NCI-H1436 (cell line): ENCODE measurements at places on chromosomes 12 and 14.

GRCh38 chr12:98719515-98720504 is 74.7 kb downstream of the APAF1 start:
- DNase-seq = no peak

- DNase-seq = peak; percentile 96
Measured at GRCh38 chr12:120361506-120362208, 7.3 kb downstream of the MSI1 start.

DNA sequence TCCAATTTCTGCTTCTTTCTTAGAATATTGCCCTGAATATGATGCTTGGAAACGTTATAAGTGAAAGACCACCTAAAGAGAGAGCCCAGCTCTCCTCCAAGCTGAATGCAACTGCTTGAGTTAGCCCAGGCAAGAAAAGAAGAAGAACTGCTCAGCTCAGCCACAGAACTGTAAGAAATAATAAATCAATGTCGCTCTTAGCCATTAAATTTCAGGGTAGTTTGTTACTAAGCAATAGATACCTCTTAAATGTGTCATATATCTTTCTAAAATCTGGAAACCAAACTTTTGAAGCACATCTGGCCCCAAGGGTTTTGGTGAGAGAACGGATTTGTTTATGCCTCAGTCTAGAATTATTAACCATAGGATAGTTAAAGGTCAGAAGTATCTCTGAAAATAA is 50.4 kb downstream of the SLC6A15 start:
- DNase-seq = no peak

- no peak for DNase-seq
Measured at GRCh38 chr12:116443821-116444589, 115.2 kb upstream of the MAP1LC3B2 start.

DNA sequence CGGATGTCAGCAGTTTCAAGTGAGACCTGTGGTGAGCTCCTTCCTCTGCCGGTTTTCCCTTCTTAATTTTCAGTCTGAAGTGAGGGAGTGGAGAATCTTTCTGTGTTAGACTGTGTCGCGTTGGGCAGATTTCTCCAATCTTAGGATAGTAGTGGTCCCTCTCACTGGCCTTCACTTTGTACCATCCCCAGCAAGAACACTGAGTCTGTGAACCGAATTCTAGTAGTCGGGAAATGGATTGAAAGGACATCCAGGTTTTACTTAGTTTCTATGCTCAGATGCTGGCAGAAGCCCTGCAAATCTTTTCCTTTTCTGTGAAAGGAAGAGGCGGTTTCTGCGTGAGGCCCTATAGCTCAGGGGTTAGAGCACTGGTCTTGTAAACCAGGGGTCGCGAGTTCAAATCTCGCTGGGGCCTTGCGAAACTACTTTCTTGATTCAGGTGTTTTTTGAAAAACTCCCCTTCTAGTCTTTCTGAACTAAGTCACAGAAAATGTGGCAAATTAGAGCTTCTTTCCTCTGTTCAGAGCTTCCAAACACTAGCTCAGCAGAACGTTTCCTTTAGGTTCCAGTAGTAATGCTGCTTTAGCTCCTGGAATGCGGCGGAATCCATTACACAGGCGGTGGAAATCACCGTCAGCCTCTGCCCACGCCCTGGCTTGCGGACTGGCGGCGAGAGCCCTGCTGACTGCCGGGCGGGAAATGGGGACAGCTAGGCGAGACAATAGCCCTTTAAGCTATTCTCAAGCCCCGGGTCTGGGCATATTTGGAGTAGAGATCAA is 2.8 kb upstream of the RNASE4 start:
- peak; percentile 27 for DNase-seq

DNA sequence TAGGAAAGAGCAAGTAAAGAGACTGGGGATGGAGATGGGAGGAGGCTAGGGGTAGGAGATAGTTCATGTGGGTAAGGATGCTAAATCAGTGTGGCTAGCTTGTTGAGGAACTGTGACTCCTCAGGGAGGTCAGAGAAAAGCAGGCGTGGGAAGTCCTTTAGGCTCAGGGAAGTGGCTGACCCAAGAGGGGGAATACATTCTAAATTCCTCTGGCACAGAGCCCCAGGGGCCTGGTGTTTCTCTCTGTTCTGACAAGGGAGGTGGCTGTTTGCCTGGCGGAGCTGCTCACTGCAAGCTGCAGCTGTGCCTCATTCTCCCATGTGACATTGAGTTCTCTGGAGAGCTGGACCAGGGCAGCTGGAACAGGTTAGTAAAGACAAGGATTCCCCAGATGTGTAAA is 152.2 kb upstream of the SLC38A2 start:
- DNase-seq = no peak

DNA sequence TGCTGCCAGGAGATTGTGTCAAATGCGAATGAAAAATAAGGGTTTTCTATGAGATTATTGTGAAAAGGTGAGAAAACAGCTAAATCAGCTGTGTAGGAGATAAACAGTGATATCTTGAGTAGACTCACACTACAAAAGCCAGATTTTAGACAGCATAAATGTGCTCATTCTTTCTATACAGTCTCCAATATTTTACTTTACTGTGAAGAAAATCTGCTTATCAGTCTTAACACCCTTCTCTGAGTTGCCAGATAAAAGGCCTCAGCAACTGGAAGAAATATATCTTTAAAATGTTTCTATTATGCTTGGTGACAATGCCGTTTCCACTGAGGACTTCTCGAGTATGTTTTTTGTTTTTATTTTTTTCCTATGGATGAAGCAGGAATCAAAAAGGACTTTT is 47.0 kb upstream of the PTCSC3 start:
- no peak for DNase-seq

DNA sequence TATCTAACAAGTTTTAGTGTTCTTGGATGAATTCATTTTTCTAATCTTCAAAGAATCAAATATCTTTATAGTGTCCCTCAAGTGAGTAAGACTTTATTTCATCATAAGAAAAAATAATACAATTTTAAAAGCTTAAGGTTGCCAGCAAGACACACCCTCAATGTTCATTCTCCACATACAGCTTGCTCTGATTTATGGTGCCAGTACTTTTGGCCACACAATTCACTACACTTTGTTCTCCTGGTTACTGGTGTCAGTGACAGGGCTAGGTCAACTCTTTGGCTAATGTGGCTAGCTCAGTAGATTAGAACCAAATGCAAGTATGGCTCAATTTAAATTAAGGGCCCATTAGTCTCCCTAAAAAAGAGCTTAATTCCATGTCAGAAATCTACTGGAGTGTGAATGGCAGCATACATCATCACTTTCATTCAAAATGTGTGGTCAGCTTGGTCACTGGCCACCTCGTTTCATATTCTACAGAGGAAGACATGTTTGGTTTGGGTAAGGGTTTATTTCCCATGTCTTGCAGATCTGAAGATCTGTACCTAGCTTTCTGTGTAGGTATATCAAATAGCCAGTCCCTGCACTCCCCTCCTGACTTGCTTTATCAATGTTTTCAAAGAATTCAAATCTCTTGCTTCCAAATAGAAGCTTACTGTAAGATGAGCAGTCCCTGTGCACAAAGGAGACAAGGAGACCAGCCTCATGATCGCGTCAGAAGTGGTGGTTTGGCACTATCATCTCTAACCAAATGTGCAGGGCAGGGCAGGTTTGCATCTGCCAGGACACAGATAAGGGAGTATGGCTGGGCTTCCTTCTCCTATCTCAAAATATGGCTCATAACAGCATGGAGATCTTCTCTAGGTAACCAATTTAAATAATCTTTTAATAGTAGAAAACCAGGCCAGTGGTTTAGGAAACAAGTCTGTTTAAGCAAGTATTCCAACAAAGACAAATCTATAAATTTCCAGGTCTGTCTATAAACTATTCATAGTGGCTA is 31.3 kb downstream of the HECTD4 start:
- no peak for DNase-seq

- DNase-seq = no peak
Measured at GRCh38 chr12:11040162-11040561, 9.0 kb upstream of the TAS2R31 start.

DNA sequence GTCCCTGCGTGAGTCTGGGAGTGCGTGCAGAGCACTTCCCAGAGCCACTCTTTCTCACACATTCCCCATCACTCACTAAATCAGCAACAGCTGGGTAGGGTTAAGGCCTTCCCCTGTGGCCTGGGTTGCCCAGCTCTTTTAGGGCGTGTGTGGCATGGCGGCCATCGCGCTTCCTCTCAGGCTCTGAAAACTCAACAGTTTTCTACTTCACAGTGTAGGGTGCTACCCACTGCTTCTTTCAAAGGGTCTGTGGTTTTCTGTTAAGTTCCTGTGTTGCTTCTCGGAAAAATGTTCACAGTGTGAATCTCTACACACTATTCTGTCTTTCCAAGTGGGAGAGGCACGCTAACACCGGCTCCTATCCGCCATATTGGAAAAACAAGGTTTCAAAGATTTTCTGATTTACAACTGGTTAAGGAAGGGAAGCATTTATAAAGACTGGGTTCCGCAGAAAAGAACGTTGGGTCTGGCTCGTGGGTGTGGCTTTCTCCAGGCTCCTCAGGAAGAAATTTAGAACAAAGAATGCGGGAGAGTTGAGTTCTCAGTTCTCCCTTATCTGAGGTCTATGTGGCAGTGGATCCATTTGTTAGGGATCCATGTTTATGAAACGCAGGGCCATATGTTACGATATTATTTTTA is 34.9 kb upstream of the AEBP2 start:
- DNase-seq = no peak

DNA sequence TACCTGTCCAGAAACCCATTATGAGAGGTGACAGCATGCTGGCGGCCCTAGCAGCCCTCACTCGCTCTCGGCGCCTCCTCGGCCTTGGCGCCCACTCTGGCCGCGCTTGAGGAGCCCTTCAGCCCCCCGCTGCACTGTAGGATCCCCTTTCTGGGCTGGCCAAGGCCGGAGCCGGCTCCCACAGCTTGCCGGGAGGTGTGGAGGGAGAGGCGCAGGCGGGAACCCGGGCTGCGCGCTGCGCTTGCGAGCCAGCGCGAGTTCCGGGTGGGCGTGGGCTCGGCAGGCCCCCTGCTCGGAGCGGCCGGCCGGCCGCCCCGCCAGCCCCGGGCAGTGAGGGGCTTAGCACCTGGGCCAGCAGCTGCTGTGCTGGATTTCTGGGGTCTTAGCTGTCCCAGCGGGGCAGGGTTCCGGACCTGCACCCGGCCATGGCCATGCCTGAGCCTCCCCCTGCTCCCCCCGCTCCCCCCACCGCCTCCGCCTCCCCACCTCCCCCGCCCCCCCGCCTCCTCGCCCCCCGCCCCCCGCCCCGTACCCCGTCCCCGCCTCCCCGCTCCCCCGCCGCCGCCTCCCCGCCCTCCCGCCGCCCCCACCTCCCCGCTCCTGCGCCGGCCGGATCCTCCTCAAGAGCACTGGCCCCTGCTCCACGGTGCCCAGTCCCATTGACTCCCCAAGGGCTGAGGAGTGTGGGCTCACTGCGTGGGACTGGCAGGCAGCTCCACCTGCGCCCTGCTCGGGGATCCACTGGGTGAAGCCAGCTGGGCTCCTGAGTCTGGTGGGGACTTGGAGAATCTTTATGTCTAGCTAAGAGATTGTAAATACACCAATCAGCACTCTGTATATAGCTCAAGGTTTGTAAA is 163.1 kb downstream of the KLHL28 start:
- DNase-seq = no peak

DNA sequence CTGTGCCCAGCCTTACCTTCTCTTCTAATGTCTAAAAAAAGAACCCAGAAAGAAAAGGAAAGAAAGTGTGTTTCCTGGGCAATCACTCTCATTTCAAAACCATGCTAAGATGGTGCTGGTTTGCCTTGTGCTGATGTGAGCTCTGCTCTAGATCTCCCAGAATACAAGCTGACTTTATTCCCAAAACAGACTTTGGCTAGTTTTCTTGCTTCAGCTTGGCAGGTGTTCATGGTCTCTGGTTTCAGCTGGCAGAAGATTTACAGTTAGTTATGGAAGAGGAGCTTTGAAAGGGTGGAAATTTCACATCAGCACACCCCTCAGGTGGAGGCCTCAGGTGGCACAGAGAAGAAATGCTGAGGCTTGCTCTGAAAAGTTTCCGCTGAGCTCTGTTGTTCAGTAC is 34.4 kb downstream of the PPP1R36 start:
- no peak for DNase-seq

DNA sequence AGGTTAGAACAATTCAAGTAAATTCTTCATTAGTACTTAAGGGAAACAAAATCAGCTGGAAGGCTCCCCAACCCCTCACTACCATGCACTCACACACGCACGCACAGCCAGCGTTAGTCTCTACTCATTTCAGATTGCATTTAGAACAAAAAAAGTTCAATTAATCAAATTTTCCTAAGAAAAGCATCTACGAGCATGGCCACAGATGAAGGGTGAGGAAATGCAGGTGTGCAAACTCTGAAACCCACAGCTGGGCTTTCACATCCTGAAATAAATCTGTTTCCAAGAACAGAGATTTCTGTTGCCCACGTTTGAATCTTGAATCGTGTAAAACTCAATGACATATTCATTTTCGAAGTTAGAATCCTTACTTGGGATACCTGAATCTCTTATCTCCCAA is 62.6 kb downstream of the SEL1L start:
- no peak for DNase-seq

- DNase-seq = no peak
Measured at GRCh38 chr12:104291867-104292524, 11.5 kb upstream of the EID3 start.
